Stimulated activated CD8-positive, alpha-beta memory T cell treated with anti-CD3 and anti-CD28 coated beads, Interleukin-4, amount 100 ng/mL, for 1 hour (primary cell): ENCODE measurements at places on chromosomes 4 and X.

- no peak for DNase-seq
These were observed 42.7 kb upstream of the RAPGEF2 start for GRCh38 chr4:159060161-159060560.

GRCh38 chr4:182385897-182386296 lies 142.7 kb downstream of the TENM3 start:
- no peak for DNase-seq

GRCh38 chrX:130280901-130281300 lies 12.2 kb upstream of the ZNF280C start:
- DNase-seq = no peak

DNA sequence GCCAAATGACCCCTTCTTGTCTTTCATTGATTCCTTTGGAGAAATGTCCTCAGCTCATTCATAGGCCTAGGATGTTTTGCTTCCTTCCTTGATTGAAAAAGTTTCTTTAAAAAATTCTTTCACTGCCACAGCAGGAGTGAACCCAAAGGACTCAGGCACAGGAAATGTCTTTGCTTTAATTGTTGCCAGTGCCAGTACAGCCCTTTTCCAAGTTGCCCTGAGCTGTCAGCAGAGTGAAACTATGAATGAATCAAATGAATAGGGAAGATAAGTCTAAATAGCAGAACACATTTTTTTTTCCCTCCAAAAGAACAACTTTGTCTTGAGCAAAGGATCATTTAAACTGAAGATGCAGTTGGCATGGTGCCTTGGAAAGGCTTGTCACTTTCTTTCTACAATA lies 63.8 kb upstream of the SLC4A4 start:
- no peak for DNase-seq

GRCh38 chrX:119984652-119985051 lies 41.1 kb upstream of the NKAP start:
- DNase-seq = no peak

- no peak for DNase-seq
These were observed 2.1 kb upstream of the CLCN3 start for GRCh38 chr4:169618286-169618685.

DNA sequence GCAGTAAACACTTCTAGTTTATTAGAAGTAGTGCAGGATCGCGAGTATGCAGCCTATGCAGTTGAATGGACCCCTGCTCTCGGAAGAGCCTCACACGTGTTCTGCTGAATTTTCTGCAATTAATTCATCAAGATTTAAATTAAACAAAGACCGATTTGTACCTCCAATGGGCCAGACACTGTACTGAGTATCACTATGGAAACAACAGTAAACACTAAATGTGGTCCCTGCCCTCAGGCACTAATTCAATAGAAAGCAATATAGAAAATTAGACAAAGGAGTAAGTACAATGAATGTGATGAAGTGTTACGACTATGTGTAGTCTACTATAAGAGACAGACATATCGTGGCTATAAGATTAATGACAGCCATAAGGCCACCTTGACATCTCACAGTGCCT lies 740.3 kb upstream of the FRG1 start:
- no peak for DNase-seq

DNA sequence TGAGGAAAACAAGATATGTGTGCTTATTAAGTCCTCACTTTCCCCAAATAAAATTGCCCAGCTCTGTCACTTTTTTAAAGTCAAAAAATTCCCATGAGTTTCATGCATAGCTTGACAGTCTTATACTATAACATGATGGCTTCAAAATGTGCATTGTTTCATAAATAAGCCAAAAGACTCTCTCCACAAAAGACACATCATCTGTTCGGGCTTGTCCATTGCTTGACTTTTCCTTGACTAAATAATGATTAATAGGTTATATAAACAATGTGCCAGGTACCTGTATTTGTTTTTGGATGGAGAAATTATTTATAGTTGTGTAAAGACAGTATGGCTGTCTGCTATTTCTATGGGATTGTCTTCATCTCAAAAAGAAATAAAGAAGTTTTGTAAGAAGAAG lies 329.2 kb upstream of the KLF3 start:
- no peak for DNase-seq

DNA sequence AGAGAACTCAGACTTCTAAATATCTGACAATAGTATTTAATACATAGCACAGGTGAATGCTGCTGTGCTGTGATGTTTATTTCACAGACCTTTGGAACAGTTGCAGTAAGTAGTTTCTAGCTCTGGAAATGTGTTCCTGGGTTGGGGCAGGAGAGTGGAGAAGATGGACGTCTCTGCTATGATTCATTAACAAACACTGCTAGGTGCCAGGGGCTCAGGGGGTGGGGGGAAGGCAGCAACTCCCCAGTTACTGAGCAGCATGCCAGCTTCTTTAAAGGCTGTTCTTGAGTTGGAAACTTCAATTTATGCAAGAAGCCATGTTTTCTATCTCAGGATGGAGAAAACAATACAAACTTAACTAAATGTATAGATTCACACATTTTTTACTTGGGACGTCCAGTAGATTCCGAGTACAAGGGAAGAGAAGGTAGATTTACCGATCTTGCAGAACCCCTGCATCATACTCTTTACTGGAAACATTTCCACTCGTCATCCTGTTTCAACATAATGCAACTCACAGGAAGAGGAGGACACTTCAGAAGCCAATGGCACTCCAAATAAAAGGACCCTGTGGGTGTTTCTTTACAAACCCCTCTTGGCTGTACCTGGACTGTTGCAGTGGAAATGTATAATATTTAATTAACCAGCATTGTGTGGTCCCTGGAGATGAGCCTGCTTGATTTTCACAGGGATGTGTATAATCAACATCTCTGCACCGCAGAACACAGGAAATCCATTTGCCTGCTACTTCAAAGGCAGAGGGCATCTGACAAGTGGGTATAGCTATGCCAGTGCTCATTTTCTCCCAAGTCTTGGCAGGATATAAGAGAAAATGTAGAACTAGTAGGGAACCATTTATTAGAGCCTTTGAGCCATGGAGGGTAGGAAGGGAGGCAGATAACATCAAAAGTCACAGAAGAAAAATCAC lies 171.4 kb downstream of the SH3KBP1 start:
- DNase-seq = no peak

GRCh38 chrX:130174045-130174704 lies 2.4 kb downstream of the RAB33A start:
- DNase-seq = no peak

DNA sequence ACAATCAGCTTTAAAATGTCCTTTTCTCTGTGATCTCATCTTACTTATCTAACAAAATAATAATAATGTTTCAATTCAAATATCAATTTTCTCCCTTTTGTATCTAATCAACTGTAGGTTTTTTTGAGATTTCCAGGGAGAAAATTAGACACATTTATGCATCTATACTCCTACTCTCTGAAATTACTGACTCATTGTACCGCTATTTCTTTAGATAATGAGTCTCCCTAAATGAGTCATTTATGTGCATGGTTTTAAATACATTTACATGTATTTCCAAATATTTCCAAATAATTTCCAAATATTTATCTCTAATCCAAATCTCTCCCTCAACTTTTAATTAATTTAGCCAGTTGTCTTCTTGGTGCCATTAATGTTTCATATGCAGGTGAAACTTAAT lies 621.0 kb downstream of the TECRL start:
- DNase-seq = no peak

- no peak for DNase-seq
These were observed 140.5 kb downstream of the PACRGL start for GRCh38 chr4:20840648-20841190.

GRCh38 chr4:113904877-113905276 lies 74.6 kb downstream of the ARSJ start:
- DNase-seq = no peak

DNA sequence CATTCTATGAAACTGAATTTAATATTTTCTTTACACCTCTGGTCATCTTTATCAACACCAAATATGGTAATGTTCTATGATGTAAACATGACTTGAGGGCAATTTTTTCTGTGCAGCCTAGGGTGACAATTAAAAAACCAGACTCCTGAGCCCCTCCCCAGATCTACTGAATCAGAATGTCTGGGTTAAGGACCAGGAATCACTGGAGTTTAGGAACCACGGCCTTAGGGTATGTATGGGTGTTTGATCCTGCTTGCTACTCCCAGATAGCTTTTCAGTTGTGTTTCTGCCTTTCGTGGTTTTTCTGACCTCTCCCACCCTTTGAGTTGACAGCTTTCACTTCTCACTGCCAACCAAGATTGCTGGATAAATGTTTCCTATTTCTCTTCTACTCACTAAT lies 332.2 kb downstream of the DHX15 start:
- DNase-seq = no peak

- no peak for DNase-seq
These were observed 16.1 kb downstream of the BCOR start for GRCh38 chrX:40081679-40082068.

DNA sequence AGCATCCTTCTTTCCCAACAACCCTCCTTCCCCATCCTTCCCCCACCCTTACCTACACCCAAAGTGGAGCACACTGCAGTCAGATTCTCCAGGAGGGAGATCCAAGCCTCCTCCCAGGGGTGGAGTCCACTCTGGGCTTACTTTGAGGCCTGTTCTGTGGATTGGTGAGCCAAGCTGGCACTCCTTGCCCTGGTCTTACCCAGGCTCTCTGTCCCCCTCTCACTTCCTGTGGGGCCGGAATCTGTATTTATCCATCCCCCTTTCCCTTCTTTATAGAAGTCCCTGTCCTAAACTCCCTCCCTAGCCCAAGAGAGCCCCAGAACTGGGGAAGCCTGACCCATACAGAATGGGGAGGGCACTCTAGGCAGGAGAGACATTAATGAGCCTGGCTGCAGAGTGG lies 3.2 kb upstream of the TSPYL2 start:
- DNase-seq = no peak

- no peak for DNase-seq
These were observed 366.5 kb downstream of the ZNF674 start for GRCh38 chrX:46178763-46179162.

DNA sequence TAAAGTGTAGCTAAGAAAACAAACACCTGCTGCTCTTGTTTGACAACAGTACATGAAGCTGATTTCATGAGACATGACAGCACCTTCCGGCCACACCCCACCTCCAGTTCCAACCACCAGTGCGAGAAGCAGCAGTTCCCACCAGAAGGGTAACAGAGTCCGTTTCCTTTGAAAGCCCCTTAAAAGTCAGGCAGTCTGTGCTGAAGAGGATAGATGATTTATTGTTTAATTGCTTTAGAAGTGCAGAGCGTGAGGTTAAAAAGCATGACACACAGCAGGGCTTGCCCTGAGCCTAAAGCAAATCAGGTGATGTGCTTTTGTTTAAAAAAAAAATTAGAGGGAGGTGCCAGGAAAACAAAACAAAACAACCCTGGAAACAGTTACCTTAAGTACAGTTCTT lies 82.6 kb downstream of the HADH start:
- DNase-seq = peak; percentile 48

DNA sequence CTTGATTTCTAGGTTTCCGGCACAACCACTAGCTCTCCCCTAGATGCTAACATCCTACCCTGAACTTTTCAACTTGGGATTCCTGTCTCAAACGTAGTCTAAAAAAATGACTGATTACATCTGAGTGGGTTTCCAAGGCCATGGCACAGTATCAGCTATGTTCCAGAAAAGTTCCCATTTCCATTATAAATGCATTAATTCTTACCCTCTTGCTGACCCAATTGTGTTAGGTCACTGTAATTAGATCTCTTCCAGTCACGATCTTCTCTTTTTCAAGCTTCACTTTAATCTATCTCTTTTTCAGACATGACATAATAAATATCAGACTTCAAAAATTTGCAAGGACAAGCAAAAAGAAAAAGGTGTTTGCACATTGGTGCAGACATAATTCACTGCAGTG lies 50.6 kb upstream of the PDE5A start:
- DNase-seq = no peak

DNA sequence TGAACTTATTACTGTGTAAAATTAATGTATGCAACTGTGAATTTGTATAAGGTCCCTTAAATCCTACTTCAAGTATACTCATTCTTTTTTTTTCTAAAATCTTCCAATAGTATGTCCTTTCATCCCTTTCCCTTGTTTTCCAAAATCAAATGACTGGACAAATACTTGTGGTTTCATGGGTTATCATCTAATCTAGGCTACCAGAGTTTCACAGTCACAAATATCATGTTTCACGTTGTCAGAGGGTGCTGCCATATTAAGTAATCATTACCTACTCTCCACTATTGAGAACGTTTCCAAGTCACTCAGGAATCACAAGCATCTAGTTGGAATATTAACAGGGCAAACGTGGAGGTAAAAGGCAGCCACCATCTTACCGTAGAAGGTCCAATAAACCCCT lies 1235.0 kb upstream of the TENM3 start:
- DNase-seq = no peak

GRCh38 chr4:75107755-75108612 lies 175.1 kb downstream of the PARM1 start:
- no peak for DNase-seq

DNA sequence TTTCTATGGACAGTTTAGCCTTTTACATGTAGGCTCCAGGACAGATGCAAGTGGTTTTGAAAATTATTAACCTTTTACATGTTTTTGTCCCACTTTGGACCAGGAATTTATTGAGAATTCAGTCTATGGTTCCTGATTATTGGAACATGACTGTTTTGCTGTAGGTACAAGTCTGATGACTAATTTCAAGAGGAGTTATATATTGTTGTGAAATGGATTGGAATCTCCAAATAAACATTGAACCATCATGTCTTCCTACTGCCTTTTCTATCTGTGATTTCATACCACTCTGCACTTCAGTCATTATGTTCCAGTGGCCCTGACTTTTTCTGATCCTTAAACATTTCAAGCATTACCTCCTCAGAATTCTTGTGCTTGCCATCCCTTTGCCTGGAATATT lies 35.9 kb downstream of the TBC1D19 start:
- DNase-seq = no peak

- DNase-seq = no peak
These were observed 69.5 kb downstream of the BEND2 start for GRCh38 chrX:18151157-18151556.

- no peak for DNase-seq
These were observed 314.3 kb upstream of the CLNK start for GRCh38 chr4:10998846-10999245.

GRCh38 chr4:153576443-153576774 lies 107.7 kb upstream of the TLR2 start:
- no peak for DNase-seq

DNA sequence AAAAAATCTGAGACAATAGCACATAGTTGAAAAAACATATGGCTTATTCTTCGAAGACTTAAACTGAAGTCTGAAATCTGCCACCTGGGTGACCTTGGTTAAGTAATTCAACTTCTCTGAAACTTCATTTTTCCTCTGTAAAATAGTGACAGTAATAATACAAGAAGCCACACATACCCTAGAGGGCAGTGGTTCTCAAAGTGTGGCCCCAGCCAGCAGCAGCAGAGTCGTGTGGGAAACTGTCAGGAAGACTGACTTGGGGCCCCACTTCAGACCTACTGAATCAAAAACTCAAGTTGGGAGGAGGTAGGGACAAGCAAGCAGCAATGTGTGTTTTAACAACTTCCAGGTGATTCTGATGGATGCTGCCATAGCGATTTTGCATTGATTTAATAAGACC lies 249.9 kb downstream of the HNRNPD start:
- no peak for DNase-seq

GRCh38 chrX:139126493-139126892 lies 404.0 kb upstream of the F9 start:
- no peak for DNase-seq

- DNase-seq = no peak
These were observed 30.9 kb downstream of the RNF212 start for GRCh38 chr4:1082215-1083182.
